Activated naive CD4-positive, alpha-beta T cell treated with anti-CD3 and anti-CD28 coated beads, Interleukin-2, amount 50 U/mL, for 16 hours (primary cell): ENCODE measurements at places on chromosomes 1 and 21.
A peak's percentile ranks its signal among the peaks of the same experiment; 100 is the strongest.

DNA sequence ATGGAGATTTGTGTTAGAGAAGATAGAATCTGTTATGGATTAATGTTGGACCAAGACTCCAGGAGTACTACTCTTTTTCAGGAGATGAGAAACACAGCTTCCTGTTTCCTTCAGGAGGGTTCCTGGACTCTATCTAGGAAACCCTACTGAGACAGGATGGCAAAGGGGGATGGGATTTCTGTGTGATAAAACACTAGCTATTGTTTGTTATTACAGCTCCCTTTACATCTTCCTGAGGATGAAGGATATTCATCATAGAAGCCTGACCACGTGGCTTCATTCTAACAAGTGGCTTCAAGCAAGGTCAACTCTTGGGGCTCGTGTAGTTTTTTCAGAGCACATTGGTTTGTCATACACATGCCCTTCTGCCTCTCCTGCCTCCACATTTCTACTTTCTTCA, 33.3 kb downstream of the RGL1 start:
- no peak for DNase-seq

DNA sequence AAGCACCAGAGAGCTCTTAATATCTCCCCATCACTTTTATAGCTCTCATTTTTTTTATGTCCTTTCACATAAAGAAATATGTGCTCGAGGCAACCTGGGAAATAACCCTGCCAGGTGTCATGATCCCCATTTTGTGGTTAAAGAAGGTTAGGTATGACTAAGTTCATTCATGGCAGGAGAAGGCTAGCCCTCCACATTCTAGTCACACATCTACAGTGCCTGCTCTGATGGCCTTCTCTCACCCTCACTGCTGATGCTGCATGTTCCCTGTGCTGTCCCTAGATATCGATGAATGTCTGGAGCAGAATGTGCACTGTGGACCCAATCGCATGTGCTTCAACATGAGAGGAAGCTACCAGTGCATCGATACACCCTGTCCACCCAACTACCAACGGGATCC, 187.5 kb downstream of the TPR start:
- no peak for DNase-seq

DNA sequence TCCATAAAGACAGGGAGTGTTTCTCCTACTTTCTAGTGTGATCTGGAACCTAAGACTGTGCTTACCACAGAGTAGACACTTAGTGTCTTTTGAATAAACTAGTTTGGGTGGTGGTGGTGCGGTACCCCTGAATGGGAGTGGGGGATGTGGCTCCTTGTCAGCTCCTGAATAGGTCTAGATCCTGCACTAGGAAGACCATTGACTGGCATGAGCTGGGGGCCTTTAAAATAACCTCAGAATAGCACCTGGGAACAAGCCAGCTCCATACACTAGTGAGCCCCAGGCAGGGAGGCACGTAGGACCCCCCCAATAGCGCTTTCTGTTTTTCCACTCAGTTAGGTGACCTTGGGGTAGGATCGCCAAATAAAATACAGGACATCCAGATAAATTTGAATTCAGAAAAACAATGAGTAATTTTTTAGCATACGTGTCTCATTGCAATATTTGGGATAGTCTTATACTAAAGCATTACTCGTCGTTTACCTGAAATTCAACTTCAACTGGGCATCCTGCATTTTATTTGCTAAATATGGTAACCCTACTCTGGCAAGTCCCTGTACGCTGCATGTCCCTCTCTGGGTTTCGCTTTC, 45.6 kb downstream of the AZIN2 start:
- DNase-seq: no peak

DNA sequence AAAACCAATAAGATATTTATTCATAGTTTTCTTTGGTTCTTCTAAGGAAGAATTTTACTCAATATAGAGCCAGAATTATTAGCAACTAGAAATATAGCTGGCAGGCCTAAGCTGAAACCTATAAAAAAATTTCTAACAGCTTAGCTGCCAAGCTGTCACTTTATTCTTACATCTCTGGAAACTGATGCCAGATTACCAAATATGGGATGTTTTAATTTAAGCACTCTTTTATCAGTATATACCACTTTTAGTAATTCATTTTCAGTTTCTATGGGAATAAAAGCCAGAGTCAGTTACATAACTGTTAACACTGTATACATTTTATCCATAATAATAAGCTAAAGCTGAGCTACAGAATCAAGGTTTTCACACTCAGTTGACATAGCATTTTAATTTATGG, 68.7 kb upstream of the MPC2 start:
- DNase-seq: no peak

DNA sequence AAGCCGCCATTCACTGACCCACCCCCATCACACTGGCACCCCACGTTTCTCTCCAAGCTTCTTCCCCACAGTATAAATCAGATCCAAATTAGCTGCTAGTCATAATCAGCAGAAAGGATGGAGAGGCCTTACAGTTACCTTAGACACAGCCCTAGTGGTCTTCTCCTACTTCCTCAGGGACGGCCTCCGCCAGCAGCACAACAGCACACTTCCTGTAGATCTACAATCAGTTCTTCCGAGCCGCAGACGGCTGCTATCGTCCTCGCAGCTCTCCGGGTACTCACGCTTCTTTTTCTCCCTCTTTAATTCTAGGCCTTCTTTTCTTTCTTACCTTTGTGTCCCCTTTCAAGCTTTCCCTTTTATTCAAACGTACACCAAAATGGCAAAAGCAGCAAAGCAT, 313.5 kb downstream of the SMYD3 start:
- DNase-seq: no peak

GRCh38 chr1:119368554-119368953, at the start of gene HAO2:
Gene HAO2, plus strand, starts transcription at chr1:119368785. Its CDS starts 12,301 bp downstream, at chr1:119381086.
- no peak for DNase-seq

DNA sequence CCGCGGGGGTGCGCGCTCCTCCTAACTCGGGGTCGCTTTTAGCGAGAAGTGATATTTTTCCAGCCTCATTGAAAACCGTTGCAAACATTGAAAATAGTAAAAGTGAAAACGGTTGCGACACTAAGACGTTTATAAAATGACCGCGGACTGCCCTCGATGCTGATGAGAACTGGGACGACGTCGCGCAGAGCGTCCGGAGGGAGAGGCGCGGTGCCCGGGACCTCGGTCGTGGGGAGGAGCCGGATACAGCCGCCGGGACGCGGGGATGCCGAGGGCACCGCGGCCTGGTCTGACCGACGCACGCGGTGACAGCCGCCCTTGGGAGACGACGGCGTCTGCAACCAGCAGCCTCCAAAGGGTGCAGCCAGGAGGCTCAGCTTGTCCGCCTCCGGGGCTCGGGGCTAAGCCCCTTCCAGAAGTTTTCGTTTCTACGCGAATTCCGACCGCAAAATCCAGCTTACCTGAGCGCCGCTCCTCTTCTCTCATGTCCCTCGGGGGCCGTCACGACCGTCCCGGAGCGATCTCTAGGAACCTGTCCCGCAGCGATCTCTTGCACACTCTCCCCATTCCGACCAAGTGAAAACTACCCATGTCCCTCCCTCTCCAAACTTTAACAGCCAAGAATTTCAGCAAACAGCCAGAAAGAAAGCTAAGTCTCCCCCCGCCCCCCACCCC, 144.4 kb upstream of the ETS2 start:
- DNase-seq: no peak

DNA sequence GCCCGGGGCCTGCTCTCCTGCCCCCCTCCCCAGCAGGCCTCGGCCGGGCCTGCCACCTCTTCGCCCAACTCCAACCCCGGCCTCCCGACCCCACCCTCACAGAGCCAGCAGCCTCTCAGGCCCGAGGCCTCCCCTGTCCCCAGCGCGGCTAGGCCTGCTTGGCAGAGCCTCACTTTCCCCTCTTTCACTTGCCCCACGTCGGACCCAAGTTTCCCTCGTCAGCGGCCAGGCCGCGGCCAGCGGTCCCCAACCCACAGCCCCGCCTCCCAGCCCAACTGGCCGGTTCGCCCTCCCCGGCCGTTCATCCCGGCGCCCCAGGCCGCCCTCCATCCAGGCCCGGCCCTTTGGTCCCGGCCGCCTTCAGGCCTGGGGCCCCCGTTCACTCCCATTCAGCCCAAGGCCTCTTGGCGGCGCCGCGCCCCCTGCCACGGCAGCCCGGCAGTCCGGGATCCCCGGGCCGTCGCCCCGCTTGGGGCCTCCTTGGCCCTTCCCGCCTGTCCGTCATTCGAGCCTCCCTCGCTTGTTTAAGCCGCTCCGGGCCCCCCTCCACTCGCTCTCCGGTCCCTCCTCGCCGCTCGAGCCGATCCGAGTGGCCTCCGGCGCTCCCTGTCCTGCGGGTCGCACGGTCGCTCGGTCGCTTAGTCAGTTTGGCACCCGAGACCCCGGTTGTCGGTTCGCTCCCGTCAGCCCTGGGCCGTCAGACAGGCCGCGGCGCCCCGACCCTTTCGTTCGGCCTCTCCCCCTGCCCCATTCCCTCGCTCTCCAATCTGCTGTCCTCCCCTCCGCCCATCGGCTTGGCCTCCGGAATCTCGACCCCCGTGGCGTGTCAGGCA, 1.4 kb downstream of the LRRC41 start:
- DNase-seq: peak; percentile 57

GRCh38 chr1:103106426-103107341, 1.6 kb downstream of the COL11A1 start:
- no peak for DNase-seq

- DNase-seq: no peak
Observed at GRCh38 chr1:174954073-174954460, 45.7 kb upstream of the CACYBP start.

DNA sequence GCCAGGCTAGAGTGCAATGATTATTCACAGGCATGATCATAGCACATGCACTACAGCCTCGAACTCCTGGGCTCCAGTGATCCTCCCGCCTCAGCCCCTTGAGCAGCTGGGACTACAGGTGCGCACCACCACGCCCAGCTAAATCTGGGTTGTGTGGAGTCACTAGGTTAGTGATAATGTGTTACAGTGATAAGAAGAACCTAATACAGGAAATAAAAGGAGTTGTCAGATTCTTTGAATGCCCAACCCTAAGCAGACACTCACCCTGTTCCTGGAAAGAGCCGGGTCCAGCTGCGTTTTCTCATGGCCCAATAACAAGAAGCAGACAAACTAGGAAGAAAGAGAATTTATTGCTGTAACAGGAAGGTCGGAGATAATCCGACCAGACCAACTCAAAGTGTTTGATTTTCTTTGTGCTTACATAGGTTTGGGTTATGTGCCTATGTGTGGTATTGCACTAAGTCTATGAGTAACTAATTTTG, 8.8 kb downstream of the IFNGR2 start:
- DNase-seq: no peak

DNA sequence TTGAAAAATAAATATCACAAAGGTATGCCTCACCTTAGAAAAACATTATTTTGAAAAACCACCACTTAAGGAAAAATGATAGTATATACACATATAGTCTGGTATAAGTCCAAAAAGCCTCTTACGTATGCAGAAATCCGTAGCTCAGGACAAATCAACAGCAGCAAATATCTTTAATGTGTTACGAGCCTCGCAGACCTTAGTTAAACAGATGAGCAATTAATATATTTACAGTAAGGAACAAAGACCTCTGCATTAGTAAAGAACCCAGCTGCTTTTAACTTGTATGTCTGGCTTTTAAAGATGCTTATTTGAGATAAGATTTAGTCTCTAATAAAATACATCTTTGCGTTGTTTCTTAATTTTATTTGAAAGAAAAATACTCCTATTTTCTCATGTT, 79.9 kb upstream of the CHRM3 start:
- DNase-seq: no peak

DNA sequence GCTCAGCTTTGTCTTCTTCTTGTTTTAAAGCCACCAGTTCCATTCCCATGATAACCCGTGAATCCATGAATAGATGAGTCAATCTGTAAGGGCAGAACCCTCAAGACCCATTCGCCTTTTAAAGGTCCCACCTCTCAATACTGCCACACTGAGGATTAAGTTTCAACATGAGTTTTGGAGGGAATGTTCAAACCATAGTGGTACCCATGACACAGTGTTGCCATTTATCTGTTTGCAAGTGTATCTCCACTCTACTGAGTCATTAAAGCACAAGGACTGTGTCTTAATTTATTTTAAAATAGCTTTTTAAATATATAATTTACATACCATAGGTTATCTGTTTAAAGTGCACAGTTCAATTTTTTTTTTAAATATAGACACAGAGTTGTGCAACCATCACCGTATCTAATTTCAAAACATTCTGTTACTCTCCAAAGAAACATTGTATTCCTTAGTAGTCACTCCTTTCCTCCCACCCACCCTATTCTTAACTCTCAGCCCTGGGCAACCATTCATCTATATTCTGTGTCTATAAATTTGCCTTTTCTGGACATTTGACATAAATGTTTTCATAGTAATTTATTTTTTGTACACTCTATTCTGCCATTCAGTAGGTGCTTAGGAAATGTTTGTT, 4.8 kb upstream of the IL24 start:
- DNase-seq: no peak

- peak; percentile 13 for DNase-seq
Observed at GRCh38 chr1:7948960-7949359, 8.3 kb upstream of the TNFRSF9 start.

- no peak for DNase-seq
Observed at GRCh38 chr1:172179918-172180317, 240.6 kb upstream of the C1orf105 start.

- DNase-seq: peak; percentile 77
Observed at GRCh38 chr1:33181921-33182341, at the start of gene TRIM62. Gene TRIM62, minus strand, starts transcription at chr1:33182043. Its CDS starts 611 bp downstream, at chr1:33181432.

GRCh38 chr1:7146710-7147109, 361.5 kb downstream of the CAMTA1 start:
- no peak for DNase-seq
